ENCODE measurements at places on chromosomes 5 and 9.

- no peak for DNase-seq
These were observed 1.2 kb upstream of the ENTREP1 start for GRCh38 chr9:69323861-69324260.

- DNase-seq = no peak
These were observed 625.9 kb downstream of the TLE4 start for GRCh38 chr9:80197661-80198060.

DNA sequence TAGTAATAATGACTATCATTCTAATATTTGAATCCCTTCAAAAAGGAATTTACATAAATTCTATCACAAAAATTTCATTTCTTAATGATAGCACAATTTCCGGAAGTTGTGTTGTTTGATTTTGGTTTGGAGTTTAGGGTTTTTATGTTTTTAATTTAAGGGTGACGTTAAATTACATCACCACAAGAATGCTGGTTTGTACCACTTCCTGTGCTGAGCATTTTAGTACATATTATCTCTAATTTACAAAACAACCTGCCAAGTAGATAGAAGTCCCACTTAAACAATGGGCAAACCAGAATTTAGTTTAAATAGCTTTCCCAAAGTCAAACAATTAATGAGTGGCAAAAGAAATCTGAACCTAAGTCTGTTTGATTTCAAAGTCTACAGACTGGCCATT, 63.4 kb downstream of the DENND1A start:
- no peak for DNase-seq

GRCh38 chr5:150562832-150563231, 54.9 kb downstream of the NDST1 start:
- no peak for DNase-seq

GRCh38 chr5:67770431-67771025, 445.0 kb upstream of the PIK3R1 start:
- no peak for DNase-seq

All from activated CD8-positive, alpha-beta memory T cell treated with anti-CD3 and anti-CD28 coated beads, Interleukin-2, amount 50 U/mL, for 48 hours (primary cell).